Progenitor cell of endocrine pancreas (in vitro differentiated cells): ENCODE measurements at places on chromosomes 2 and 18. TPM values are rescaled to one million over a fixed set of nuclear protein-coding genes. Genes with fewer than 3 reads are reported as not detected.

Gene CXCR1
- not detected in 2 replicates for total RNA-seq

Gene ERFE
- 0.91 and 1.3 TPM in 2 replicates for total RNA-seq

Gene RTKN
- 121 and 129 TPM in 2 replicates for total RNA-seq

Gene PID1
- total RNA-seq = 0.27 and 0.34 TPM in 2 replicates

Gene NPC1
- total RNA-seq = 35.1 and 36.0 TPM in 2 replicates

Gene D2HGDH
- total RNA-seq = 28.8 and 34.8 TPM in 2 replicates

Gene CYTIP
- total RNA-seq = 0.14 and 0.27 TPM in 2 replicates

Gene GNAL
- total RNA-seq = 10.0 and 10.5 TPM in 2 replicates

Gene TLX2
- 0.33 TPM in 1 of 2 replicates, not detected in the other for total RNA-seq

Gene UGT1A3
- not detected in 2 replicates for total RNA-seq

DNA sequence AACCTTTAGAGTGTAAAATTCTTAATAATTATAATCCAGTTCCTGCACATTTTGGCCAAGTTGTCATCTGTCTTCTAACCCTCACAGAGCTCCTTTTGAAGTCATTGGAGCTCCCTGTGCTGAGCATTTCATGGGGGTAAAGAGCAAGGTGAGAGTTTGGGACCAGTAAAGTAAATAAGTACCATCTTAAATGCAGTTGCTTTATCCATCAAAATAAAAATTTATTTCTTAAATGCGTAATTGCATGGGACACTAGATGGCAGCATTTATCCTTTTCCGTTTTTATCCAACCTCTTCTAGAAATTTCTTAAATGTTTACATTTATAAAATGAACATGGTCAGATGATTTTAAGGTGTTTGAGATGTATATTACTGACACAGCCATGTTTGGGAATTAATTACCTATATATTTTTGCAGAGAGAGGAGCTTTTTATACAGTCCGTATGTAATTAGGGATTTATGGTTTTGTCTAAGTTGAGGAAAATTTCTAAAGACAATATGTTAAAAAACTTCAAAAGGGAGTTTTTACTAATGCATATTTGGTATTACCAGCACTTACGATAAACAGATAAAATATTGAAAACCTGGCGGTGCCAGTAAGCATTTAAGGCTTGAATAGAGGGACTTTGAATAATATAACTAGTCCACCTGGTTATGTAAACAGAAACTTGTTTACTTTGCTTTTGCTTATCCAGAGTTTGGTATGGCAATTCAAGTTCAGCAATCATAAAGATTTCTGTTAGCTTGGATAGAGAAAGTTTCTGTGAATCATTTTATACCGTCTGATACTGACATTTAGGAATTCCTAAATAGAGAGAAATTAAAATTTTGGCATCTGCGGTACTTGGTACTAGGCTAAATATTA lies 54.5 kb downstream of the ACSL3 start:
- no peaks in the 10 kb centered on the region for H3K27me3 ChIP-seq
- peaks cover 11% of the 10 kb centered on the region for H3K36me3 ChIP-seq
- no peak for DNase-seq
- H3K4me3 ChIP-seq = no peak overlapping the region
- H3K4me1 ChIP-seq = peaks cover 4% of the 10 kb centered on the region

DNA sequence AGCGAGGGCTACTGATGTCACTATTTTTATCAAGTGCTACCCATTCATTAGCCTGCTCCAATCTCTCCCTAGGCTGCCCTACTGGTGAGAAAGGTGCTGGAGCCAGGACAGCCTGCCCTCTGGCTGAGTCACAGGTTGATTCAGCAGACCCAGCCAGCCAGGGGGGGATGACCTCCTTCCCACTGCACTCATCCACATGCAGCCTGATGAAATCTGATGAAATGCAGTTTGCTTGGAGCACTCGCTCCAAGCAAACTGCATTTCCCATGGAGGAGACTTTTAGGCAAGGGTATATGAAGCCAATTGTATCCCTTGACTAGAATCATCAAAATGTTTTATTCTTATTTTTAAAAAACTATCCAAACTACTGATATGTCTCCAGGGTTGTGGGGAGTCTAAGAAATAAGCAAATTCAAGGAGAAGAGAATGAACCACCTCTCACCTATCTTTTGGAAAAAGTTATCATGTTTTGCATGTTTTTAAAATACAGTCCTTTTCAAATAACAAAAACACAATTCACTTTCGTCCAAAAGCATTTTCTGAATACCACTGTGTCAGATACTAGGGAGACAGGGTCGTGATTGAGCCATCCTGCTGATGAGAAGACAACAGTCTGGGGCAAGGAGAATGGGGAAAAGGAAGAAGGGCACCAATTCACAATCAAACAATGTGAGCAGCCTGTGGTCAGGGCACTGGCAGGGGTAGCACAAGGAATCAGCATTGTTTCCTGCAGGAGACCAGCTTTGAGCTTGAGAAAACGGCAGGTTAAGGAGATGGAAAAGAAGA lies 128.3 kb downstream of the AFF3 start:
- H3K4me1 ChIP-seq = no peaks in the 10 kb centered on the region
- DNase-seq = no peak

DNA sequence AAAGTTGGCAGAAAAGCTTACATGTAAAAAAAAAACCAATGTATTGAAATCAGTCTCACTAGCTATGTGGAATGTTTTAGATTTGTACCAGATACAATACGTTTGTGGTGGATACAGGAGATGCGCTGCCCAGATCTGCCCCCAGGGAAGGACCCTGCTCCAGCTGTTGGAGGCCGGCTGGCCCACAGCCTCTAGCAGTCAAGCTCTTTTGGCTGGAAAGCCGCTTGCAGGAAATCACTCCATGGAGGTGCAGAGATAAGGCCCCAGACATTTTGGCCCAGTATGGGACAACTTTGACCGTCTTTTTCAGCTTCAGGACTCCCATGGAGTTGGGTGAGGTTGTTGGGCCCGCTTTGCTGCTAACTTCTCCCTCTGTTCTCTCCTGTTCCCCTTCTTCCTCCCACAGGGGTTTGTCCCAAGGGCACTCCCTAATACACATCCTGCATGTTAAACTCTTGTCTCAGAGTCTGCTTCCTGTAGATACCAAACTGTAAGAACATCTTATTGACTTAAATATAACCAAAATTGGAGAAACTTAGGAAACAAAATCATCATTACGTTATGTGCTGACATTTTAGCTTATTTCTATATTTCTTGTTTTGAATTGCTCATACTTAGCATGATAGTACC lies 1.7 kb upstream of the QPCT start:
- DNase-seq = no peak
- H3K4me1 ChIP-seq = no peaks in the 10 kb centered on the region
- H3K27me3 ChIP-seq = no peaks in the 10 kb centered on the region
- no peak overlapping the region for H3K4me3 ChIP-seq
- no peaks in the 10 kb centered on the region for H3K36me3 ChIP-seq

DNA sequence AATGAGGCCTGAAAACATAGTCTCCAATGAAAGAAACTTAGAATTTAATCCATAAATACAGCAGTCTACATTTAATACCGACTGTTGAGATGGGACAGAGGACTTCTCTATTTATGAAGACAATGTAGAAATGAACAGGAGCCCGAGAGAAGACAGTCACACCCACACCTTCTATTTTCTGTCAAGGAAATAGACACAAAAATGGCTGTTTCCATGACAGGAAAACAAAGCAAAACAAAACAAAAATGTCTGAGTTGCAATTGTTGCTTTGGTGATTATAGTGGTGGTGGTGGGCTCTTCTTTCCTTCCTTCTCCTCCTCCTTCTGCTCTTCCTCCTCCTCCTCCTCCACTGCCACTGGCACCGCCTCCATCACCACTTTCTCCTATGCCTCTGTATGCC lies 72.3 kb upstream of the CCDC68 start:
- H3K36me3 ChIP-seq = no peaks in the 10 kb centered on the region
- no peak overlapping the region for H3K4me3 ChIP-seq
- peaks cover 1% of the 10 kb centered on the region for H3K4me1 ChIP-seq
- DNase-seq = no peak

- H3K36me3 ChIP-seq = peaks cover 3% of the 10 kb centered on the region
- no peak for DNase-seq
- H3K27ac ChIP-seq = no peak overlapping the region
- H3K27me3 ChIP-seq = no peaks in the 10 kb centered on the region
- H3K4me1 ChIP-seq = peaks cover 18% of the 10 kb centered on the region
Observed at GRCh38 chr2:215270118-215270451, 41.8 kb upstream of the ATIC start.

- H3K36me3 ChIP-seq = peaks cover 10% of the 10 kb centered on the region
- DNase-seq = no peak
- peak overlapping the region; percentile 97 for H3K27ac ChIP-seq
- no peaks in the 10 kb centered on the region for H3K27me3 ChIP-seq
- peaks cover 26% of the 10 kb centered on the region for H3K4me1 ChIP-seq
Observed at GRCh38 chr2:72824224-72824842, 1.5 kb downstream of the EXOC6B start.

GRCh38 chr2:108538000-108538625 lies 3.8 kb downstream of the LIMS1 start:
- H3K36me3 ChIP-seq = peaks cover 1% of the 10 kb centered on the region
- H3K27me3 ChIP-seq = no peaks in the 10 kb centered on the region
- DNase-seq = no peak

GRCh38 chr18:77495982-77496690 lies 246.5 kb downstream of the GALR1 start:
- H3K27ac ChIP-seq = no peak overlapping the region
- H3K36me3 ChIP-seq = peaks cover 4% of the 10 kb centered on the region
- no peak overlapping the region for H3K4me3 ChIP-seq
- peaks cover 2% of the 10 kb centered on the region for H3K27me3 ChIP-seq

- no peak overlapping the region for H3K4me3 ChIP-seq
- no peak for DNase-seq
- H3K27me3 ChIP-seq = no peaks in the 10 kb centered on the region
- H3K27ac ChIP-seq = no peak overlapping the region
- H3K4me1 ChIP-seq = no peaks in the 10 kb centered on the region
Observed at GRCh38 chr18:48695671-48696070, 156.8 kb downstream of the CTIF start.

DNA sequence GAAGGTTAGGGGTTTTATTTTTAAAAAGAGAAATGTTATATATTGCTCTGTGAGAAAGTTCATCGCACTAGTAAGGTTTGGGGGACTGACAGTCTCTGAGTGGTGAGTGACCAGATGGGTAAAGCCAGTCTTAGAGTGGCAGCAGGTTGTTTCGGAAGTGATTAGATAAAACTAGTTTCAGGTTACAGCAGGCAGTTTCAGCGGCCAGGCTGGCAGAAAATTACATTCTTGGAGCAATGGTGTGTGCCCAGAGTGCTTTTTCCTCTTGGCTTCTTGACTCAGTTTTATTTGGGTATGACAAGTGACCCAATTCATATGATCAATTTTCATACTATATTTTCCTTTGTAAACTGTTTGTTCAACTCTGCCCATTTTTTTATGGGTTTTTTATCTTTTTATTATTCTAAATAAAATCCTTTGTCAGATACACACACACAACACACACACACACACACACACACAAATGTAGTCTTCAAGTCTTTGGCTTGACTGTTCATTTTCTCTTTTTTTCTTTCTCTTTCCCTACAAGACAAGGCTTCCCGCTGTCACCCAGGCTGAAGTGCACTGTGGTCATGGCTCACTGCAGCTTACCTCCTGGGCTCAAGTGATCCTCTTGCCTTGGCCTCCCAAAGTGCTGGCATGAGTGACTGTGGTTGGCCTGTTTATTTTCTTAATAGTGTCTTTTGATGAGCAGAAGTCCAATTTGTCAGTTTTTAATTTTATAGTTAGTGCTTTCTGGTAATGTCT lies 30.9 kb downstream of the RALBP1 start:
- peak overlapping the region; percentile 85 for H3K27ac ChIP-seq
- H3K27me3 ChIP-seq = no peaks in the 10 kb centered on the region
- H3K4me1 ChIP-seq = peaks cover 21% of the 10 kb centered on the region
- H3K36me3 ChIP-seq = peaks cover 20% of the 10 kb centered on the region
- peak overlapping the region; percentile 24 for H3K4me3 ChIP-seq

GRCh38 chr2:133352719-133353118 lies 215.5 kb downstream of the NCKAP5 start:
- DNase-seq = no peak
- no peaks in the 10 kb centered on the region for H3K4me1 ChIP-seq
- peaks cover 3% of the 10 kb centered on the region for H3K27me3 ChIP-seq
- H3K4me3 ChIP-seq = no peak overlapping the region

DNA sequence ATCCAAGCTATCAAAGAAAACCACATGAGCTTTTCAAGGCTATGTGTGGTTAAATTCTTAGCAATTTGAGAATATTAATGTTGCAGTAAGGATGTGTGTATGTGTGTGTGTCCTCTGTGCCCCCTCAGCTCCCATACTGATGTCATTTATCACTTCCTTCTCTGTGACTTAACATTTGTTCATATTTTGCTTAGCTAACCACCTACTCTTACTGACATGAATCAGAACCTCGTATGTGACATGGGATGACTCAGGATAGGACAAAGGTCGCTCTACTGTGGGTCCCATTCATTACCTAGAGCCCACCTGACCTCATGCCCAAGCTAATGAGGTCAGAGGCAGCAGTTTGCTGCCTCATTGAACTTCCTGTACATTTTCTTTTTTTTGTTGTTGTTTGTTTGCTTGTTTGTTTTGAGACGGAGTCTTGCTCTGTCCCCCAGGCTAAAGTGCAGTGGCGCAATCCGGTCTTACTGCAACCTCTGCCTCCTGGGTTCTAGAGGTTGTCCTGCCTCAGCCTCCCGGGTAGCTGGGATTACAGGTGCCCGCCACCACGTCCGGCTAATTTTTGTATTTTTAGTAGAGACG lies 36.3 kb downstream of the MOGAT1 start:
- no peaks in the 10 kb centered on the region for H3K36me3 ChIP-seq
- no peak for DNase-seq
- peaks cover 7% of the 10 kb centered on the region for H3K27me3 ChIP-seq
- peaks cover 3% of the 10 kb centered on the region for H3K4me1 ChIP-seq
- H3K4me3 ChIP-seq = no peak overlapping the region
- H3K27ac ChIP-seq = no peak overlapping the region
